ENCODE measurements at places on chromosomes 7 and 10.
A peak's percentile ranks its signal among the peaks of the same experiment; 100 is the strongest.

GRCh38 chr7:100641463-100641859 is at the start of gene TFR2:
TFR2 (minus strand) TSS chr7:100641552; CDS start chr7:100641509, 43 bp downstream.
- DNase-seq, result no peak

DNA sequence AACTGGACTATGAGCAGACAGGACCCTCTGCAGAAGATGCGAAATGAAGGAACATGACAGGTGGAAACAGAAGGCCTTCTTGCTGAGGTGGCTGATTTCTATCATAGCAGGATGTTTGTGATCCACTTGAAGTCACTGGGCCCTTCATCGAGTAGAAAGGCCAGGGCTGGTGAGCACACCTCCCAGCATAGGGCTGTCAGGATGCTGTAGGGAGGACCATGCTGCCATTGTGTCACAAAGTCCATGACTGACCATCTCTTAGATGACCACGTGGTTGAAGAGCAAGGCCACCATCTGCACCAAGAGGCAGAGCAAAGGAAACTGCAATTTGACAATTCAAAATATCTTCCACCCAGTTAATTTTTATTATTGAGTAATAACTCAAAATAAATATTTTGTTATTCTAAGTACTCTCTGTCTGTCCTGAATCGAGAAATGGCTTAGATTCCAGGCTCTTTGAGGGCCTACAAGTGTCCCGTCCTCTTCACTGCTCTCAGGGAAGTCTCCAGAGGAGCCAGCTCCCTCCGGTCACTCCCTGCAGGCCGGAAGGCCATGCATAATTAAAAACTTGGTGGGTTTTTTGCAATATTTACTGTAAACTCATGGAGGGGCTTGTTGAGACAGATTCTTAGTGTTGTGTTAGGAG is 249.3 kb upstream of the ZMIZ1 start:
- DNase-seq, result no peak

DNA sequence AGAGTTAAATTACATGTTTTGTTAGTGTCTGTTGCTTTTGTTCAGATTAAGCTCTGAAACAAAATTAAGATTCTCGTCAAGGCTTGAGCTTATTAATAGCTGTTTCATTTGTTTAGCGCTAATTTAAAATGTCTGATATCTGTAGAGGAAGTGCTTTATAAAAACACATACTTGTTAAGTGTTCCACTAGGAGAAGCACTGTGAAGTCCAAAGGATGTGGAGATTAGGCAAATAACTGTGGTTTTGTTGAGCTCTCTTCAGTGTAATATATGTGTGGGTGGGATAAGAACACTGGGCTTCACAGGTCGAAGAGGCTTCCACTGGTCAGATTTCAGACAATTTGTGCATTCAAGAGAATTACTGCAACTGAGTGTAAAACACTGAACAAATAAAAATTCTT is 242.0 kb downstream of the AUTS2 start:
- DNase-seq, result peak; percentile 31

- DNase-seq, result no peak
Observed at GRCh38 chr7:116873619-116874018, 11.2 kb downstream of the CAPZA2 start.

GRCh38 chr7:69177941-69178494 is 420.3 kb upstream of the AUTS2 start:
- DNase-seq, result no peak

GRCh38 chr10:61929555-61929954 is 28.1 kb downstream of the ARID5B start:
- no peak for DNase-seq
